ENCODE measurements at places on chromosomes 6 and 20.

GRCh38 chr6:15026832-15027231, 219.0 kb upstream of the JARID2 start:
- DNase-seq = peak; percentile 64

- DNase-seq = no peak
Measured at GRCh38 chr6:5729080-5729434, 277.7 kb downstream of the NRN1 start.

DNA sequence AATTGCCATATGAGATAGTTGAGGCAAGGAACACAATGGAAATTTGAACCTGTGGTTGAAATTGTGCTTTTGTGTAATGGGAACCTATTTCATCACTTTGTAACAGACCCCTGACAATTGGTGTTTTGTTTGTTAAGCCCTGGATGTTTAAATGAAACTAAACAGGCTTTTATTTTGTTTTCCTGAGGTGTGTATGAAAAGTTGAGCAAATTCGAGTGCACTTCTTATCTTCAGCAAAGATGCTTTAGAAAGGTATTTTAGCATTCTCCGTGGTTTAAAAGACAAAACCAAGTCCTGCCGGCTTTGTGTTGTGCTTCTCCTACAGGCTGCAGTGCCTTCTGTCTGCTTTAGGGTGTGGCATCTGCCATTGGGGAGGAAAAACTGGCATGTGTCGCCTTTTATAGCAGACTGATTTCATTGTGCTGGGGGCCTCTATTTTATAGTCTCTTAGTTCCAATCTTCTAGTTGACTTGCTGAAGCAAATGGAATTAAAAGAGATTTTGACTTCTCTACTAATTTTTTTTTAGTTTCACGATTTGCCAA, 2.2 kb upstream of the ARID1B start:
- DNase-seq = peak; percentile 49

- no peak for DNase-seq
Measured at GRCh38 chr20:53842301-53843099, 227.9 kb downstream of the BCAS1 start.

- peak; percentile 51 for DNase-seq
Measured at GRCh38 chr6:33785778-33786177, 3.2 kb downstream of the LEMD2 start.

GRCh38 chr6:163964789-163965188, 550.3 kb downstream of the QKI start:
- DNase-seq = no peak

DNA sequence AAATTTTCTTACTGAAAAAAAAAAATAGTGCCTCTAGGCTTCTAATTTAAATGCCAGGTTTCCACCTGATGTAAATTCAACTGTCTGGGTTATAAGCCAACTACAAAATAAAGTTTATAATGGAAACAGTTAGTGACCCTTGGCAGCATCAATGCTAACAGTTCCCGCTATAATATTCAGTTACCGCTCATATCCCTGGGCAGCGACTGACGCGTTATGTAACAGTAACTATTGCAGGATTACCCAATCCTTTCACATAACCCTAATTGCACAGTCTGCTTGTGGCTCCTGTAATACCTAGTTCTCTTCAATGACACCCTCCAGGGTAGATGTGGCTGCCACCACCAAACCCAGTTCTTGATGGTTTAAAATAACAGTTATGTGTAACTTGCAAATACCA, 208.6 kb downstream of the MOXD1 start:
- no peak for DNase-seq

DNA sequence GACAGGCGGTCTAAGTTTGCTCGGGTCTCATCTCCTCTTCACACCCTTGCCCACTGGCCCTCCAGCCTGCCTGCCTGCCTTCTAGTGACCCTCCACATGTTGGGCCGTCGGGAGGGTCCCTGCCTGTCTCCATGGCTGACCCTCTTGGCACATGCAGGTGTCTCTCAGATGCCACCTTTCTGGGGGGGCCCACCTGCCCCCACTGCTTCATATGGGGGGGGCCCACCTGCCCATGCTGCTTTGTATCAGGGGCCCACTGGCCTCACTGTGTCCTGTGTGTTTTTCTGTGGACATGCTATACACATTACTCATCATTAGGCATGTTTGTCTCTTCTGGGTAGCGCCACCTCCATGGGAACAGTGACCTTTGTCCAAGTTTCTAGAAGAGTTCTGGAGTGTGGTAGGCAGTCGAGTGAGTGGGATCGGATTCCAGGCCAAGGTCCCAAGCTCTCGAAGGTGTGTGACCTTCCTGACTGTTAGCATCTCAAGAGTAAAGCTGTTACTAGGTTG, 40.4 kb upstream of the KIF25 start:
- DNase-seq = no peak

DNA sequence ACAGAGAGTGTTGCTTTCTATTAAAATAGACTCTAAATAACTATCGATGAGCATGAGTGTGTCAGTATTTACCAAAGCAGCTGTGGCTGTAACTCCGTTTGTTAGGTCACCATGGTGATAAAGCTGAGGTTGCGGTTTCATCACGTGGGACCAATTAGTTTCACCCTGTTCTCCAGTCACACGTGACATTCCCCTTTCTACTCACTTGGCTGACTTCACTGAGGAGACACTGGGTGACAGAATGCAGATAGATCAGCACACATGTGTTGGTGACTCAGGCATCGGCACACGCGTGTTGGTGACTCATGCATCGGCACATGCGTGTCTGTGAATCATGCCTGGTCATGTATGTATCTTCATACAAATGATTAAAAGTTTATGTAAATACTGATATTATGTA, 285.4 kb downstream of the THBS2 start:
- DNase-seq = peak; percentile 68

- DNase-seq = peak; percentile 73
Measured at GRCh38 chr6:56246881-56247653, at the start of gene COL21A1. Gene COL21A1 (minus strand): TSS chr6:56247580. CDS start chr6:56182618, 64,962 bp downstream.

DNA sequence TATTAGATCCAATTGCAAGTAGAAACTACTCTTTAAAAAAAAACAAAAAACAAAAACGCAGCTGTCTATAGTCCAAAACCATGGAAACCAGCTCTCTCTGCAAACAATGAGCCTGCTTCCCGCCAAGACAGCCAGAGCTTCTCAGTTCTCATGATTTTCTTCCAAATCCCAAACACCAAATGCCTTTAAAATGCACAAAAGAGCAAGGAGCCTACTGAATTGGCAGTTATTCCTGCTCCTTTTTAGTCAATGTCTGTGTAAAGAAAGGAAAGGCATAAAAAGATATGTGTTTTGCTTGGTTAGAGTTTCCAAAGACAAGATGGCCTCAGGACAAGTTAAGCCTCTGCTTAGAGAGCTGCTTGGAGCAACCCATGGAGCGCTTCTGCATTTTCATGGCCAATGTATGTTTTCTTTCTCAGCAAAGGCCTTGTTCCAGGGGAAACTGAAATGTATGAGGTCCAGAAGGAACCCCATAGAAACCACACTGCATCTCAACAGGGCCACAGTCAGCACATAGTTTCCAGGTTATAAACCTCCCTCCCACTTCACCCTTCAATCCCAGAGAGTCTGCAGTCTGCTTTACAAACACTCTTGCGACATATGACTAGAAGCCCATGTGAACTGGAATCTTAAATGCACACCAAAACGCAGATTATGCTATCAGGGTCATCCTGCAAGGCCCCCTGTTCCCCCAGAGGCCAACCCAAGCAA, 209.3 kb upstream of the TAB2 start:
- DNase-seq = no peak

GRCh38 chr6:150231525-150231850, 88.6 kb downstream of the PPP1R14C start:
- peak; percentile 47 for DNase-seq

GRCh38 chr20:32344835-32345506, 13.2 kb upstream of the ASXL1 start:
- DNase-seq = no peak

- no peak for DNase-seq
Measured at GRCh38 chr6:156045401-156046267, 590.0 kb upstream of the NOX3 start.

GRCh38 chr20:1686151-1686748, 28.7 kb upstream of the SIRPG start:
- no peak for DNase-seq

DNA sequence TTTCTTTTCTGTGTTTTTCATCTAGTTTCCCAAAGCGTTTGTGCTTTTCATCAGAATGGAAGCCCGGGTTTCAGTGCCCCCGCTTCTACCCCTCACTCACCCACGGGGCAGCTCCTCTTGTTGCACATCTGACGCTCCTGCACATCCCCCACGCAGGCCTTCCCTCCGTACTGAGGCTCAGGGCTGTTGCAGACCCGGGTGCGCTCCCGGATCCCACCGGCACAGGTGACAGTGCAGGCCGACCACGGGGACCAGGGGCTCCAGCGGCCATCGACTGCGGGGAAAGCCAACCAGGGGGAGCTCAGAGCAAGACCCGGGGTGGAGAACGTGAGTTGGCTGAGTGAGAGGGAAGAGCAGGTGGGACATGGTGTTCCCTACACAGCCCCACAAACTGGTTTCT, 19.0 kb downstream of the THBS2 start:
- no peak for DNase-seq

- DNase-seq = no peak
Measured at GRCh38 chr6:112557435-112557834, 210.3 kb downstream of the RFPL4B start.

GRCh38 chr6:142846883-142847287, 98.1 kb downstream of the HIVEP2 start:
- peak; percentile 93 for DNase-seq

GRCh38 chr20:36825385-36826104, 50.4 kb upstream of the TLDC2 start:
- no peak for DNase-seq

- no peak for DNase-seq
Measured at GRCh38 chr6:156197513-156197912, 579.7 kb upstream of the ARID1B start.

DNA sequence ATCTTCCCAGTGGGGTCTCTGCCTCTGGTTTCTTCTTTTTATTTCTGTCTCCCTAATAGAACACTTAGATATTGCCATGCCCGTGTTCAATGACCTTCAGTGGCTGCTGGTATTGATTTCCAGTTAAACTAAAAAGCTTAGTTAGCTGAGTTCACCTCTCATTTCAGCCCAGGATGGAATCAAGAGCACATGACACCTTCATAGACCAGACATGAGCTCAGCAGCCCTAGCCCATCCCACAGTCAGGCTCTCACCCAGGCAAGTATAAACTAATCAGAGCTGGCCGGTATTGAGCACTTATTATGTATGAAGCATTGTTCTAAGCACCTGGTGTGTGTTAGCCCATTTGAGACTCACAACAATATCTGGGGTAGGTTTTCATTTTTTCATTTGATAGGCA, 33.7 kb upstream of the PLEKHG1 start:
- DNase-seq = no peak

- DNase-seq = no peak
Measured at GRCh38 chr20:33181482-33182093, 13.6 kb downstream of the BPIFA2 start.

DNA sequence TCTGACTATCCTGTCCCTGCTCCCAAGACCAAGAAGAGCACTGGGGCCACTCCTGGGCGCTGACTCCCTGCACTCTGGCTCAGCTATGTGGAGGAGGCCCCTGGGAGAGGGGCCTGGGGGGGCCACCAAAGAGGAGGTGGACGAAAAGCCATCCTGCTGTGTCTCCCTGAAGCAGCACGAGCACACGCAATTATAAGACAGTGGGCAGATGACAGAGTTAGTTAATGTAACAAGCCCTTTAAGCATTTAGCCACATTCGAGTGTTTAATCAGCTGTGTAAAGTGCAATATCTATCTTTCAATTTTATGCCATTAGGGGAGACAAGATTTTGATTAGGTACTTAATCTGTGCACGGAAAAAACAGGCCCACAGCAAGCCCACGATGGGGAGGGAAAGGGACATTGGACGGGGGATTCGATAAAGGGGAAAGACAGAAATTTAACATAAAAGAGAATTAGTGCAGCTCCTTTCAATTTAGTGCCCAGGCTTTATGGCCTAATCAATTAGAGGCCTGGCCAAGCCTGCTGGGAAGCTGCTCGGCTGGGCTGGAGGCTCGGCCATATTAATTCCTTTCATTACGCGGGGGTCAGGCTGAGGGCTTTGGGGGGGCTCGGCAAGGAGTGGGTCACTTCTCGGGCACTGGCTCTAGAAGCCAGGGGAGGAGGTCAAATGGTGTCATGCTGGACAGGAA, 286.2 kb downstream of the DHX35 start:
- DNase-seq = no peak

GRCh38 chr6:72461144-72461543, 160.7 kb upstream of the KCNQ5 start:
- DNase-seq = peak; percentile 53

DNA sequence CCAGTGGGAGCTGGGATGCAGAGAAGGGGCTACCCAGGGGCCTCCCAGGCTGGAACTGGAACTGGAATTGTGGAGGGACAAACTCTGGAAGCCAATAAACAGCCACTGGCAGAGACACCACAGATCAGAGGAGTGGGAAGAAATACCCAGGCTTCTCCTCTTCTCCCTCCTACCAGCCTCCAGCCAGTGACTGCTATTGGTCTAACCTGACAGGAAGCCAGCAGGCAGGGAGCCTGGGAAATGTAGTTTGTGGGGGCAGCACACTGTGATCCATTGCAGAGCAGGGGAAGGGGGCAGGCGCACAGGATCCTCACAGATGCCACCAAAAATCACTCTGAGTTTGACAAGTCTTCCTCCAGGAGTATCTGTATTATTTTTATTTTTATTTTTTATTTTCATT, 12.1 kb upstream of the MLN start:
- peak; percentile 7 for DNase-seq

GRCh38 chr20:19885939-19886660, 128.0 kb downstream of the RIN2 start:
- DNase-seq = no peak

DNA sequence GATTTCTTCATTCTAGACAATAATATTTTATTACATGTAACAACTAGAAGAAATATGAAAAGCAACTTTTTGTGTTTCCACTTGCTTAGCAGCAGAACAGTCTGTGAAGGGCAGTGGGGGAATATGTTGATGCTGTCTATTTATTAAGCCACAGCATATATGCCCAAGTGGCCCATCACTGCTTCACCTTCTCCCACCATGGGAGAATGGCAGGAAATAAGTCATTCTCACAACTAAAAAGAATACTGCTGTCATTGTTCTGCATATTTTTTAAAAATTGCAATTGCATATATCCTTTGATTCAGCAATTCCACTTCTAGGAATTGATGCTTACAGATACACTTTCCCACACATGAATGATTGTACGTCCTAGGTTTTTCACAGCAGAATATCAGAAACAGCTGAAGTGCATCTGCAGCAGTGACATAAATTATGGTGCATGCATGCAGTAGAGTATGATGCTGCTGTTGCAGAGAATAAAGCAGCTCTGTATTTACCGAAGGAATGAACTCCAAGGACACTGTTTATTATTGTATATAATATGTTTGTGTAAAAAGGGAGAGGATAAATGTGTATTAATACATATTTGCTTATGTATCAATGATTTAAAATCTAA, 26.8 kb downstream of the KIF3B start:
- DNase-seq = no peak

Data from adipocyte (in vitro differentiated cells).